ENCODE measurements at places on chromosomes 7 and 10.

DNA sequence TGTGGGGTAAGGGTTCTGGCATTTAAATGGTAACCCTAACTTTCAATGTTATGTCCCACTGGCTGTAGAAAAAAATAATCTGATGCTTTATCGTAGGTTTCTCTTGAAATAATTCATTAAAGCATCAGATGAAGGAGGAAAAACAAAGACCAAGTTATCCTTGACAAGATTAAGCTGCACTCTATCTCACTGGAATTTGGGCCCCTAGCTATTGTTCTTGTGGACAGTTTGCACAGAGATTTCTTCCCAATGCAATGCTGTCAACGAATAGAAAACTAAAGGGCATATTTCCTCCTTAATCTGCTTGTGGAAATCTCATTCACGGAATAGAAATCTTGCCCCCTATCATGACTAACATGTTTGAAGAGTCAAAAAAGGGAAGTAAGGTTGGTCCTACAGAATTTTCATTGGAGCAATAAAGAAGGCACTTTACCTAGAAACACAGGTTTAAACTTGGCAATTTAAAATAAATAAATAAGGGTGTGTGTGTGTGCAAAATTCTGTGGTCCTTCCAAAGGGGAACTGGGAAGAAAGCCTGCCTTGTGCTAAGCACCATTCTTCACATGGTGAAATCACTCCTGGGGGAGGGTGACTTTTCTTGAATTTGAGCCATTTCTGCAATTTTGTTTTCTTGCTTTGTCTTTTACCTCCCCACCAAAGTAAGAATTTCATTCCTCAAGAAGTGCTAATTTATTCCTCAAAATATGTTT lies 242.8 kb downstream of the GLI3 start:
- DNase-seq: no peak

- no peak for DNase-seq
These were observed 40.5 kb downstream of the AOAH start for GRCh38 chr7:36683695-36684357.

GRCh38 chr10:84084342-84084741 lies 55.0 kb upstream of the GHITM start:
- no peak for DNase-seq

- peak; percentile 30 for DNase-seq
These were observed 97.0 kb downstream of the TPK1 start for GRCh38 chr7:144738708-144739314.

- no peak for DNase-seq
These were observed 1.1 kb downstream of the ENTPD1 start for GRCh38 chr10:95756809-95757684.

DNA sequence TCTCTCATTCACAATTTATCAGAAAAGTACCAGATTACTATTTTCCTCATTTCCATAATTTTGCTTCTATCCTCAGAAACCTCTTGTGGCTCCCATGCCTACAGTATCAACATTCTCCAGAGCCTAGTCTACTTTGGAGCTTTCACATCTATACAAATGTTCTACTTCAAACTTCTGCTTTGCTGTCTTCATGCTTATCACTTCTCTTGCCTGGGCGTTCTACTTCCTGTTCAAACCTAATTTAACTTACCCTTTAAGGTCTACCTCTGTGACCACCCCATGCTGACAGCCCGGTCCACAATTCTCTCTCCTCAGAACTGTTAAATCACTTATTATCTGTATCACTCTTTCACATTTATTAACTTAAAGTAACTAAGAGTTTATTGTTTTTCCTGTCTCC lies 6.1 kb upstream of the PTPN12 start:
- DNase-seq: no peak

DNA sequence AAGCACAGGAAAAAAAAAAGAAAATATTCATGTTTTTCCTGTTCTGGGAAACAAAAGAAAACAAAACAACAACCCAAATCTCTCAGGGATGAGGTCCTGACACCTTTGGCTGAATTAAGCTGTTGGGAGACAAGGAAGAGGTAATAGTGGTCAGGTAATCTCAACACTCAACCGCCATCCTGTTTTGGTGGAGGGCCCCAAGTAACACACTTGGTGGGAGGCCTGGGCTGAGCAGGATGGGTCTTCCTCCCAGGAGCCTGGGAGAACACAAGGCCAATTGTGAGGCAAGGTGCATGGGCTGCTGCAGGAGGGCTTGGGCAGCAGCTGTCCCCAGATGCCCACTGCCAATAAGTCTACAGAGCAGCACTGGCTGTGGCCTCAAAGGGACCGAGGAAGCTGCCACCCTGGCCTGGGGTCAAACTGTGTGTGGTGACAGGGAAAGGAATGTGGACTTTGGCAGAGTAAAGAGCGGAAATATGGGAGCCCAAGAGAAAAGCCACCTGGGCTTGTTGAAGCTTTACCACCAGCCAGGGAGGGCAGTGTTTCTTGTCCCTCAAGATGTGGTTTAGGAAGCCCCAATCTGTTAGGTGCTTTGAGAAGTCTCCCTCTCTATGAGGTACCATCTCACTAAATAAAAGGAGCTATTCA lies 93.5 kb upstream of the SLC25A13 start:
- DNase-seq: no peak

GRCh38 chr10:102850025-102850518 lies 4.0 kb upstream of the BORCS7 start:
- no peak for DNase-seq

GRCh38 chr10:62115842-62116241 lies 152.8 kb downstream of the RTKN2 start:
- DNase-seq: no peak
